ENCODE measurements at places on chromosomes 13 and 19. TPM values are rescaled to one million over a fixed set of nuclear protein-coding genes. Genes with fewer than 3 reads are reported as not detected.

GRCh38 chr13:21232599-21232998 is 56.1 kb downstream of the MRPL57 start:
- DNase-seq: no peak

- DNase-seq: no peak
These were observed 38.4 kb downstream of the BRD4 start for GRCh38 chr19:15293781-15294491.

IFI30 gene
- 40.5 TPM for total RNA-seq

ALG11 gene
- total RNA-seq: 16.8 TPM

All from A172 (cell line).